ENCODE measurements at places on chromosomes 13 and 19.

- no peak for DNase-seq
Observed at GRCh38 chr13:63773476-63773875, 2357.8 kb upstream of the PCDH20 start.

DNA sequence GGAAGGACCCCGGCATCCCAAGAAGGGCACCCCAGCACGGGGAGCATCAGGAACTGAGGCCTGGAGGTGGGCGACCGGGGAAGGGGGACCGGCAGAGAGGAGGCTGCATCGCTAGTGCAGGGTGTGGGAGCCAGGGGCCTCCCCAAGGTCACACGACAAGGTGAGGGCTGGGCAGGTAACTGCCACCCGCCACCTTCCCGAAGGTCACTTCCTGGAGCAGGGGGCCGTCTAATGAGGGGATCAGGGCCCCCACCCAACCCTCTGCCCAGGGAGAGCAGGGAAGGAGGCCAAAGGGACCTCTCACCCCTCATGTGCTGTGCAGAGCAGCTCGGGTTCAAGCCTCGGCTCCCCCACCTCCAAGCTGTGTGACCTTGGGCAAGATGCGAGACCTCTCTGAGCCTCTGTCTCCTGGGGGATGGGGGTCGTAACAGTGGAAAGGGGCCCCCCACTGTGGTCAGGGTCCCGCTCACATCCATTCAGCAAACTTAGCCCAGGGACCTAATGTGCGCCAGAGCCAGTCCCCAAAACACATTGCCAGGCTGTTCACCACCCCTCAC, 6.0 kb downstream of the ZBTB7A start:
- no peak for DNase-seq

- DNase-seq: no peak
Observed at GRCh38 chr13:100517728-100518127, 70.9 kb downstream of the GGACT start.

GRCh38 chr19:28028881-28029444, 1184.0 kb downstream of the UQCRFS1 start:
- DNase-seq: no peak

GRCh38 chr19:50723069-50723468, at the start of gene CLEC11A:
Gene CLEC11A (plus strand): TSS chr19:50723364. CDS start chr19:50723526, 162 bp downstream.
- DNase-seq: peak; percentile 55

DNA sequence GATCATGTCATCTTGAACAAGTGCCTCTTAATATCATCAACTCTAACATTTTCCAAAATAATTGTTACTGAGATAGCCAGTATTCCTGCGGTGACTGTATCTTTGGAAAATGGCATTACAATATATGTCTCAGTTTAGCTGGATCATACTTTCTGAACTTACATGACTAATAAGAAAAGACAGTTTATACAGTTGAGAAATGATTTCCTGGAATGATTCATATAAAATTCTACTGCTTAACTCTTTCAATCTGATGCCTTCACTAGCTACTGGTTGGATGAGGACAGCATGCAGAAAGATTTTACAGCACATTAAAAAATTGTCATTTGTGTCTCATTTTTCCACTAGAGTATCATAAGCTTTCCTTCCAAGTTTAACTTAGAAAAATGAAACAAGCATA, 302.1 kb downstream of the PCDH17 start:
- no peak for DNase-seq

GRCh38 chr13:110726726-110727125, 13.2 kb downstream of the ING1 start:
- no peak for DNase-seq

- DNase-seq: no peak
Observed at GRCh38 chr13:112615391-112615790, 27.4 kb upstream of the TUBGCP3 start.

- DNase-seq: no peak
Observed at GRCh38 chr13:41271456-41272285, 8.3 kb upstream of the MTRF1 start.

- no peak for DNase-seq
Observed at GRCh38 chr13:110615005-110615321, 382 bp upstream of the NAXD start.
